ENCODE measurements at places on chromosomes 12 and 14. TPM values are rescaled to one million over a fixed set of nuclear protein-coding genes. Genes with fewer than 3 reads are reported as not detected.

Gene SPRING1
- 16.5 TPM for total RNA-seq

Gene NFE2
- total RNA-seq: not detected

Gene CYP46A1
- 0.19 TPM for total RNA-seq

Gene ALX1
- 5.3 TPM for total RNA-seq

Measured in A549 treated with ZK216348 at 1 μM for 4 hours (cell line).